ENCODE measurements at places on chromosomes 6 and 20.

GRCh38 chr20:2346188-2346587, 34.5 kb upstream of the TGM6 start:
- DNase-seq = no peak

- DNase-seq = no peak
Observed at GRCh38 chr6:20811109-20811761, 277.0 kb downstream of the CDKAL1 start.

GRCh38 chr6:81929828-81930227, 177.3 kb upstream of the TENT5A start:
- no peak for DNase-seq

DNA sequence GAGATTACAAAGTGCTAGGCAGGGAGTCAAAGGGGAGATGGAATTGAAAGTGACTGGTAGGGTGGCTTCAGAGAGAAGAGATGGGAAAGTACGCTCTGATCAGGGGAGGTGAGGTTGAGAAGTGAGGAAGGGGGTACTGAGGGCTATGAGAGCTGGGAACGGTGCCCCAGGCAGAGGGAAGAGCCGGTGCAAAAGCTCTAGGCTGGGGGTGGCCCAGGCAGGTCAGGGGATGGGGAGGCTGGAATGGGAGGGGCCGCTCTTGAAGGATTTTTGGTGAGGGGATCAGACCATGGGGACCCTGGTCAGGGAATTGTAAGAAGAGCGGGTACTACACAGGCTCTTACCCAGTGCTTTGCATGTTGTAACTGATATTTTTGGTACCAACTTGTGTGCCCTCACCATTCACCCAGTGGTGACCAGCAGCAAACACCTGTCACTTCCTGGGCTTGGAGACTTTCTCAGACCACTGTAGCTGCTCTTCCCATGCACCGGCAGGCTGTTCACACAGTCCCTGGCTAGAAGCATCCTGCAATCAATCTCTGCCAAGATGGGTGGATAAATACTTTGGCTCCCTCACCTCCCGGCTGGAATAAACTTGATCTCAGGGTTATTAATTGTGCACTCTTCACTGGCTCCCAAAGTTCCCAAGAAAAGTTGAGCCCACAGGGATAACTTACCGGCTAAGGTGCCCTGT, 24.0 kb downstream of the PCK1 start:
- no peak for DNase-seq

DNA sequence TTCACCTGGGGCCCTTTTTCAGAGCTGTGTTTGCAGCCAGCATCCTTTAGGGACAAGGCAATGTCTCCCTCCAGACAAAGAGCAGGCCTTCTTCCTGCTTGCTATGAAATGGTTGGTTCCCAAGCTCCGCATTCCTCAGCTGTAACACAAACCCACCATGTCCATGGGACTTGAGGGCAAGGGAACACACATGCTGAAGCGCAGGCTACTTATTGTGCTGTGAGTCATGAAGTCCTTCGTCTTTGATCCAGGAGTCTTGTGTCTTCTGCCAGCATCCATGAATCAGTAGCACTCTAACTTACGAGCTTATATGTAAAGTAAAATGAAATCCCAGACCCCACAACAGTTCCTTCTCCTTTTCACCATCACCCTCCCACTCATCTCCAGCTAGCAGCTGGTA, 59.0 kb downstream of the ANKRD60 start:
- DNase-seq = no peak

DNA sequence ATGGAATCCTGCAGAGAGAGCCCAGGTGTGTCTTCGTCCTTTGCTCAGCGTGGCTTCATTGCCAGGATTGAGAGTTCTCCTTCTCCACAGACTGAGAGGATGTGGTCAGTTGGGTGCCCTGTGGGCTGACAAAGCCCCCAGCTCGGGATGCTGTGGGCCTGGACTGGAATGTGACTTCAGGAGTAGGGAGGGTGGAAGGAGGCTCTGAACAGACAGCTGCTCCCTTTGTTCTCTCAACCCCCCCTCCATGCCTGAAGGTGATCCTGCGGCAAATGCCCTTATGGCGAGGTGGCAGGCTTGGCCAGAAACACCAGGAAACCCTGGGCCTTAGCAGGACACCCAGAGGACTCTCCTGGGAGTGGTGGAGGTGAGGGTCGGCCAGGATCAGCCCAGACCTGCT, 1.8 kb upstream of the CST5 start:
- no peak for DNase-seq

GRCh38 chr6:10312445-10312844, 102.4 kb downstream of the TFAP2A start:
- no peak for DNase-seq

DNA sequence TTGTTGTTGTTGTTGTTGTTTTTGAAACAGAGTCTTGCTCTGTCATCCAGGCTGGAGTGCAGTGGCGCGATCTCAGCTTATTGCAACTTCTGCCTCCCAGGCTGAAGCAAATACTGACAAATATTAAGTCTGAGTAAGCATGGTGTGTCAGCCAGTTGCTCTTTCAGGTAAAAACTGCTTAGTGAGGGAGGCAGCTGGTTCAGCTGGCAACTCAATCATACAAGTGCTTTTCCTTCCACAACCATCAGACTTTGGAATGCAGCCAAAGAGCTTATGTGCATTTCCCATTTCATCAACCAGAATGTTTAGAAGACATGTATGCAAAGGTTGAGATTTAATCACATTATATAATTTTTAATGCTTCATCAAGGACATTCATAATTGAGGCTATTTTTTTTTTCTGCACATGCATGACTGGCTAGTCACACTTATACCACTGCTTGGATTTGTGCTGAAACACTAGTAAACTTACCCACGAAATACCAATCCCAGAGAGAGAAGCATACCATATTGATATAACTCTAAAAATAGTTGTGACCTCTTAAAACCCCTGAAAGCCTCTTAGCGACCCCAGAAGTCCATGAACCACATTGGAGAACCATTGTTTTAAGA, 56.0 kb downstream of the CLIC5 start:
- DNase-seq = no peak

- DNase-seq = no peak
Observed at GRCh38 chr20:34512955-34513419, 3.2 kb upstream of the DYNLRB1 start.

GRCh38 chr6:72689107-72689954, 67.5 kb downstream of the KCNQ5 start:
- peak; percentile 40 for DNase-seq

DNA sequence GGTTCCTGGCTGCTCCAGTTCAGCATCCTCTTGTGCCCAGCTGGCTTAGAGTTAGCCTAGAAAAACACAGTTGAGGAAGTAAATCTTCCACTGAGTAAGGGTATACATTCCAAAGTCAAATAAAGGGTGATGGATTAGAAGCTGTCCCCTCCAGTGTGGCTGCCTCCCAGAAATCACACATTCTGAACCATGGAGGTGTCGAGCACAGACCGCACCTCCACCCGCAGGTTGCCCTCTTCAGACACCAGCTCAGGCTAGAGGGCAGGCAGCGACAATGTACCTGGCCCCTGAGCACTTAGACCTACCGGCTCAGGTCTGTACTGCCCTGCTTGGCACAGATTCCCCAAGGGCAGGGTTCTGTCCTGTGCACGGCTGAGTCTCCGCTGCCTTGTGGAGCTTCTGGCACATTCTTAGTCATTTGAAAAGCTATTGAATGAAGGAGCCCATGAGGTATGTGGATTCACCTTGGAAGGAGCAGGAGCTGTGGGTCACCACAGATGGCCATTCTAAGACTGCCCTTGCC, 118.1 kb downstream of the FAM120B start:
- DNase-seq = no peak

DNA sequence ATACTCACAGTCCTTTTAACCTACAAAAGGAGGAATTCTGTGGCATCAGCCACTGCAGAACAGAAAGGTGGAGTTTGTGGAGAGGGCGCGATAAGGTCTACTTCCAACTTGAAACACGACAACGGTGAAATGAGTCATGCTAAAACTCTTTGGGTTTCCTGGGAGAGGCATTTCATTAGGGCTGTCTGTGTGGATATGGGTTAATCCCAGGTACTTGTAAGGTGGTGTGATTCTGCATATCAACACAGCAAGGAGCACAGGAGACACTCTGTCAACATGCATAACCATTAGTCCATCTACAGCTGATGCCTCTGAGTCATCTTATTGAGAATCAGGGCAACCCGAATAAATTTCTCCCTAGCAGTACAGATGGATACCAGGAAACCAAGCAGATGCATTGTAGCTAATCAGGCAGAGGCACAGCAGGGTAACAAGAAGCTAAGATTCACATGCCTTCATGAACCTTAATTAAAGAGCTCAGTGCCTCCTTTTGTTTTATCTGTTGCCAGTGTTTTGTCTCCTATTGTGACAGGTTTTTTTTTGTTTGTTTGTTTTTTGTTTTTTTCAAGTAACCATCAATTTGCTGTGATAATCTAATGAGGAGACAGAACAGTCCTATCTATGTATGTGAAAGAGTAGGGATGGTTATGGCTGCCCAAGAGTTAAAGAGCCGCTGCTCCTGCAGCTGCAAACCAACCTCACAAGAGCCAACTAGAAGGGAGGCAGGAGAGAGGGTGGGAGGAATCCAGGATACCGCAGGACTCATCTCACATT, 315.8 kb upstream of the SOX4 start:
- DNase-seq = no peak

GRCh38 chr6:145368075-145368474, 367.2 kb downstream of the EPM2A start:
- DNase-seq = no peak

- DNase-seq = no peak
Observed at GRCh38 chr20:17932396-17932795, 36.2 kb downstream of the SNX5 start.

DNA sequence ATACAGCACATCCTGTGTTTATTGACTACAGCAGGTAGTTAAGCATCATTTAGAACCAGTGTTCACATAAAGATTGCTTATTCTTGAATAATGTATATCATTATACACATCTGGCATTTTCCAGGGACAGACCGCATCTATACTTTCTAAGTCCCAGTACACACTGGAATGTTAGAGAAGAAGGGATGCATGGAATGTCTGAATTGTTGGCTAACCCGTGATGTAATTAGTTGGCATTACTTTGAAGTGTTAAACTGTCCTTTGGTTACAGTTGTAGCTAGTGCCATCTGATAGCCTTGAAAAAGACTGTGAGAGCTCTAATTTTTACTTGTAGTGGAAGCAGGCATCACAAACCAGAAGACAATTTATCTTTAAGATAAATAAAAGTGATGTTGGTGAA, 29.8 kb upstream of the MCHR2 start:
- no peak for DNase-seq

DNA sequence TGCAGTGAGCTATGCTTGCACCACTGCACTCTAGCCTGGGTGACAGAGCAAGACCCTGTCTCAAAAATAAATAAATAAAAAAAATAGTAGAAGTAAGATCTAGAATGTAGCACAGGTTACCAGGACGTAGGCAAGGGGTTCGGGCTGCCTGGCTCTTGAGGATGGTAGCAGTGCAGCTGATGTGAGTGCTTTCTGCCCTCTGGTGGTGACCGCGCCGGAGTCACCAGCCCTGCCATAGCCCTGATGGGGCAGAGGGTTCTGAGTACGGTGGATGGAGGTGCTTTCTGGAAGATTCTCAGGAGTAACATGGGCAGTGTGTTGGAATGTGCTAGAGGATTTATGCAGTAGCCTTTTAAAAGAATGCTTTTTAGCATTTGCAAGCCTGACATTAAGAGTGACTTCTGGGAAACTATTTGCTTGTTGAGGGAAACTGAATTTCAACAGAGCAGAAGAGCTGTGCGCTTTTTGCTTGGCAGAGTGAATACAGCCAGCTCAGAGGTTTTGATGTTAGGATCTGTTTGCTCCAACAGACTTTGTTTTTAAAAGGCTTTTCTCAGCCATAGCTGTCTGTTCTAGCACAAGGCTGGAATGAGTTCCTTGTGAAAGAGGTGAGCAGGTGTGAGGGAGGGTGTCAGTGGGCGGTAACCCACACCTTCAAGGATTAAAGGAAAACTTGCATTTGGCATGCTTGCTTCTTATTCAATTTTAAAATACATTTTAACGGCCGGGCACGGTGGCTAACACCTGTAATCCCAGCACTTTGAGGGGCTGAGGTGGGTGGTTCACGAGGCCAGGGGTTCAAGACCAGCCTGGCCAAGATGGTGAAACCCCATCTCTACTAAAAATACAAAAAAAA, 65.9 kb downstream of the PTPN1 start:
- DNase-seq = no peak

Measured in GM19239 (cell line).